Cerebellum (tissue), 4 donors: ENCODE measurements at places on chromosomes 1 and 21.
A peak's percentile ranks its signal among the peaks of the same experiment; 100 is the strongest.

DNA sequence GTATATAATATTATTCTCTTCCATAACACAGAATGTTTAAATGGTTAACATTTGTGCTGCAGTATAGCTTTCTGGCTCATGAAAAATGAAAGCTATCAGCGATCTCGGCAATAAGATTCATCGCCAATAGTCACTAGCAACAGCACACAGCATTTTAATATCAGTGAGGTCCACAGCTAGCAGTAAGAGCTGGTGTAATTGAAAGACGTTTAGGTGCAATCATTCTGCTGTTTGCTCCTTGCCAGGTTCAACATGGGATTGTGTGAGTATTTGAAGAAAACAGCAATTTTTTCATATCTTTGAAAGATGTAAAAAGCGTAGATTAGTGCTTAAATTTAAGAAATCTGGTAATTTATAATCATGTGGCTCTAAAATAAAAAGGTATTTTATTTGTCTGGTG is 20.1 kb downstream of the PRKACB start:
- peak; percentile 16 for DNase-seq

- no peak for DNase-seq
Observed at GRCh38 chr1:248822148-248823032, 3.3 kb downstream of the SH3BP5L start.

DNA sequence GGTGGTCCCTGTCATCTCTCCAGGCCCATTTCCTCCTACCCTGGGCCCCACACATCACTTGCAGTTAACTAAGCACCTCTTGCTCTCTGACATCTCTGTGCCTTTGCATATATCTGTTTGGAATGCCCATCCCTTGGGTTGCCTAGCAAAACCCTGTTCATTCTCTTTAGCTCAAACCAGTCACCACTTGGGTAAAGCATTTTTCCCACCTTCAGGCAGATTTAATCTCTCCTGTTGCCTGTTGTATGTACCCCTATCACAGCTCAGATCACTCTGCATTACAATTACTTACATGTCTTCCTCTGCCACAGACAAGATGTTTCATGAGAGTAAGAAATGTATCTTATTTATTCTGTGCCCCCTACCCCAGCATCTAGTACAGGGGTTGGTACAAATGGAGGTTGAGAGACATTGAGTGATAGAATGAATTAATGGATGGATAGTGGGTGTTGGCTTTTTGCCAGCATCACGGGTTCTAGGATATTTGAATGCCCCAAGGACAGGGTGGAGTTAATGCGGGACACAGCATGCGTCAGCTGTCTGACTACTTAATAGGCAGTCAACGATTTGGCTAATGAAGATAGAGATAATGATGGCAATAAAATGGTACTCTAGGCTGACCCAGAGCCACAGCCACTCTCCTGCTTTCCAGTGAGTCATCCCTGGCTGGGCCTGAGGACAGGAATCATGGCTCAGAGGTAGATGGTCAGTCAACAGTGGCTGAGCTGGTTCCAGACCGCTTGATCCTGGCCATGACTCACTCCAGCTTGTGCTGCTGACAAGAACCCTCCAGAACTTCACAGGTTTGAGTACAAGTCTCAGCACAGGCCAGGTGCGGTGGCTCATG is 6.5 kb downstream of the NR0B2 start:
- DNase-seq = no peak

DNA sequence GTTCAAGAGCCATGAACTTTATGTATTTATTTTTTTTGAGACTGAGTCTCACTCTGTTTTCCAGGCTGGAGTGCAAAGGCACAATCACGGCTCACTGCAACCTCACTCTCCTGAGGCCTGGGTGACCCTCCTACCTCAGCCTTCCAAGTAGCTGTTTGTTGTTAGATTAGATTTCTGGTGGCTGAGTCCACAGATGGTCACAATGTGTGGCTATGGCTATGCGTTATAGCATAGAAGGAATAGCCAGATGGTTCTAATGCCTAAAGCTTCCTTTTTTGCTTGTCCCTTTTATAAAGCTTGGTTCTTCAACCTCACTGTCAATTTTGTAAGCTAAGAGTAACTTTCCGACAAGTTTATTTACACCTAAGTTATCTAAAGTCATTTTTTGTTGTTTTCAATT is 62.3 kb upstream of the FMN2 start:
- DNase-seq = no peak

- no peak for DNase-seq
Observed at GRCh38 chr1:179016706-179017382, 8.8 kb upstream of the FAM20B start.

- no peak for DNase-seq
Observed at GRCh38 chr1:223500560-223501425, 107.6 kb downstream of the CCDC185 start.

DNA sequence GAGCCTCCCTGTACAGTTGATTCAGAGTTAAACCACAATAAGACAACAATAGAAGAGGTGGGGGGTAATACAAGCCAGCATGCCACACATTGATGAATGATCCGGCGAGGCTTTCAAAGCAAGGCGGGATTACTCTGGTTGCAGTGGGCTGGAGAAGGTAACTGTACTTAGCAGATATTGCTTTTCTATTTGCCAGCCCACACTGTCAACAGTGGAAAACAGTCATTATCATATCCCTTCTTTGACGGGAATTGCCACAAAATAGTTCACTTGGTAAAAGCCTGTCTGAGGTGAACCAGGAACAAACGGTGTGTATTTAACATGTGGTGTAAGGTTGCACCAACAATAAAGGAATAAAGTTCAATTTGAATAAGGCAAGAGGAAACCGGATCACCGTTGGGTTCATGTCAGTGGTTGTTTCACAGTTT is 5.8 kb upstream of the KCNJ15 start:
- no peak for DNase-seq

DNA sequence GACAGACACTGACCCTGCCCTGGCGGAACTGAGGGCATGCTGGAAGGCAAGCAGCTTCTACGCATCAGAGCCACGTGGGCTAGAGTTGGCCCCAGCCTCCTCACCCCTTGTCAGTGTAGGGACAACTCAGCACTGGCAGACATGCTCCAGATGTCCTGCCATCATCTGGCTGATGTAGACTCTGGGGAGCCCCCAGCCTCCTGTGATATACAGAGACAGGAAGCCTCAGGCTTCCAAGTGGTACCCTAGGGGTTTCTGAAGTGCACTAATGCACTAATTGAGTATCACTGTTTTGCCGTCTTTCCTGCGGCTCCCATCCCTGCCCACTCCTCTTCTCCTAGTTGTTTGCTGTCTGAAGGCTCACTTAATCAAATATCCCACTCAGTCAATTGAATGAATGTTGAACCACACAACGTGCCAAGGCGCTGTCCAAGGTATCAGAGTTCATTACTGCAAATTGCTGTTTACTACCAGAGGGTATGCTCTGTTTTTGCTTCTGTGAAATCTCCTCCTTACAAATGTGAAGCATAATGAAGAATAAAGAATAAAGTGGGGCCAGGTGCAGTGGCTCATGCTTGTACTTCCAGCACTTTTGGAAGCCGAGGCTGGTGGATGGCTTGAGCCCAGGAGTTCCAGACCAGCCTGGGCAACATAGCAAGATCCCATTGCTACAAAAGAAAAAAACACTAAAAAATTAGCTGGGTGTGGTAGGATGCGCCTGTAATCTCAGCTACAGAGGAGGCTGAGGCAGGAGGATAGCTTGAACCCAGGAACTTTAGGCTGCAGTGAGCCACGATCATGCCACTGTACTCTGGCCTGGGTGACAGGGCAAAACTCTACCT is 76.4 kb upstream of the ZBTB18 start:
- DNase-seq = no peak

GRCh38 chr1:109532365-109533136 is 7.1 kb upstream of the GPR61 start:
- peak; percentile 89 for DNase-seq

- DNase-seq = no peak
Observed at GRCh38 chr1:23163395-23163794, 5.3 kb downstream of the LUZP1 start.

DNA sequence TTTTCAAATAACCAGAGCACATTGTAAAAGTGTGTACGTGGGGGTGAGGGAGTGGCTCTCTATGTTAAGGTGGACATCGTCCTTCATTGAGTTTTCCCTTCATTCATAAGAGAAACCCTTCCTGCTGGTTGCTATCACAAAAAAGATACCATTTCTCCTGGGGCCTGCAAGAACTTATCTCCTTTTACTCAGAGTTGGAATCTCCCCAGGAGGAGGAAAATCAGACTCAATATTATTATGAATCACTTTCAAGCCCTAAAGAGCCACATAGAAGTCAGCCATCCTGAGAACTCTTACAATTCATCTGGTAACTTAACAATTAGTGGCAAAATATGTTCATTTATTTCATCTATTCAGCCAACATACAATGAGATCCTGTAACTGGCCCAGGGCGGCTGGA is 27.1 kb upstream of the TGFBR3 start:
- DNase-seq = no peak

GRCh38 chr1:185478877-185479276 is 161.8 kb upstream of the IVNS1ABP start:
- DNase-seq = no peak

GRCh38 chr1:162265983-162266382 is 110.7 kb downstream of the SPATA46 start:
- no peak for DNase-seq

- no peak for DNase-seq
Observed at GRCh38 chr1:119081267-119081666, 59.2 kb downstream of the WARS2 start.

DNA sequence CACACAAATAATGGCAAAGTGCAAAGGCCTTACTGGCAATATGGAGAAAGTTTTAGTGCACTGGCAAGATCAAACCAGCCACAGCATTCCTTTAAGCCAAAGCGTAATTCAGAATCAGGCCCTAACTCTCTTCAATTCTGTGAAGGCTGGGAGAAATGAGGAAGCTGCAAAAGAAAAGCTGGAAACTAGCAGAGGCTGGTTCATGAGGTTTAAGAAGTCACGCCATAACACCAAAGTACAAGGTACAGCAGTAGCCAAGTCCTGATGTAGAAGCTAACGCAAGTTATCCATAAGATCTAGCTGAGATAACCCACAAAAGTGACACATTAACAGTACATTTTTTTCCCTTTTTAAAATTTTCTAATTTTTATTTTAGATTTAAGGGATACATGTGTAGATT is 57.1 kb downstream of the SLC27A3 start:
- no peak for DNase-seq

- no peak for DNase-seq
Observed at GRCh38 chr1:107877745-107878144, 87.2 kb downstream of the VAV3 start.

GRCh38 chr1:166692346-166692745 is 146.9 kb upstream of the POGK start:
- no peak for DNase-seq

DNA sequence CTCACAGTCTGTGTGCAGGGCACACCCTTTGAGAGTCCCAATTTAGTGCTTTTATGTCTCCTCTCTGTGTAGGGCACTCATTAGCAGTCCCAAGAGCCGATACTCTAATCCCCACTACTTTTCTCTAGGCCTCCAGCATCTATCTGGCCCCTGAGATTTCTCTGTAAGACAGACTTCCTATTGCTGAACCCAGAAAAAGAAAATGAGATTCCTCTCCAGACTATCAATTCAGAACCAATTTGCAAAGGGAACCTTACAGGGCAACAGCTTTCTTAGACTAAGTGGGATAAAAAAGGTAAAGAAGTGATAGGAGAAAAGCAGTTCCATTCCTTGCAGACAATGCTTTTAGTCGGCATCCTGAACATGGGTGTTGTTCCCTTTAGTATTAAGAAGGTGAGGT is 172.2 kb downstream of the EDEM3 start:
- DNase-seq = no peak

DNA sequence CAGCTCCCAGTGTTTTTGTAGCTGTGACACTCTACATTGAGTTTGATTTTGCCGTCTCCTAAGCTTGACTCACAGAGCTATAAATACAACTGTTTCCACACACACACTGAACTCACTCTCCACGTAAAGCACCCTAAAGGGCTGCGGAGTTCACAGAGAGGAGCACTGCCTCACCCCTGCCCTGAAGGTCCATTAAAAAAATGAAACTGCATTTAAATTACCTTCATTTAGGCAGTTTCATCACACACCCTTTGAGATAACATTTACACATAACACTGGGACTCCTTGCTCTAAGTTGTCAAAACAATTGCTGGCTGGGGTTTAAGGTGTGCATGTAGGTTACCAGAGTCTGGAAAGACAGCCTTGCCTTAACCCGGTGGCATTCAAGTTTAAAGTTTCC is 137.1 kb upstream of the MAGI3 start:
- DNase-seq = no peak

GRCh38 chr21:38386967-38387366 is 111.3 kb downstream of the ERG start:
- no peak for DNase-seq

DNA sequence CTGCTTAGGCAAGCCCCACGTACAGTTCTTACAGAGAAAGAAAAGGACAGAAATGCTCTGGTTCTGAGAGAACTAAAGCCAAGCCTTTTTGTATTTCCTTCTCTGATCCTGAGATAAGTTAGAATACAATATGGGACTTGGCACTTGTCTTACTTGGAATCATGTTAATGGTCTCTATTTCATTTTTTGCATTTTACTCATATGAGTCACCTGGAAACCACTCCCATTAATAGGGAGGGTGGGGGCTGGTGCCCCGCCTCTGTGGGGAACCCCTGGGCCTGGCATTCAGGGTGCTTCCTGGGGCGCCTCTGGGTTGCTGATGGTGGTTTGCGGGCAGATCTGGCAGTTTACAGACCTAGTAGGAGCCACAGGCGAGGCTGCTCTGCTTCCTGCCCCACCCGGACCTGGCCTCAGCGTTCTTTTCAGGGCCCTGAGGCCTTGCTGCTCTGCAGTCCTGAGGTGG is 26.7 kb downstream of the TSPAN2 start:
- DNase-seq = no peak

DNA sequence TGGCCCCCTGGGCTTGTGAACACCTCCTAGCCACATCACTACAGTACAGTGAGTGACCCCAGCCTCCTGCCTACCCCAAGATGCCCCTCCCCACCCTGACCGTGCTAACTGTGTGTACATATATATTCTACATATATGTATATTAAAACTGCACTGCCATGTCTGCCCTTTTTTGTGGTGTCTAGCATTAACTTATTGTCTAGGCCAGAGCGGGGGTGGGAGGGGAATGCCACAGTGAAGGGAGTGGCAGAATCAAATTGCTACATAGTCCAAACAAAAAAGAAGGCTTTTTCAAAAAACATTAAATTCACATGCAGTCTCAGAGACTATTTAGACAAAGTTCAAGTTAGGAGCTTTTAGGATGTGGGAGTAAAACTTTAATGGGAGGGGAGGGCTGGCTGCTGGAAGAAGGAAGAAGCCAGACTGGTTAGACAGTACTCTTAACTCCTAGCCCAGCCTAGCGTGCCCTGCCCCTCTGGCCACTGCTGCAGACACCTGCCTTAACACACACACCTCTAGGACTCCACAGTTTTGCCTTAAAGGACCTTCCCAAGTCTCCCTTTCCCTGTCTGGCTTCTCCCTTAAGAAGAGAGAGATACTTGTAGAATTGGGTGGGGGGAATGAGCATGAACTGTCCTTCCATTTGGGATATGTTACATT is 9.4 kb downstream of the PEA15 start:
- no peak for DNase-seq
